ENCODE measurements at places on chromosomes 3 and 15. TPM values are rescaled to one million over a fixed set of nuclear protein-coding genes. Genes with fewer than 3 reads are reported as not detected.
A peak's percentile ranks its signal among the peaks of the same experiment; 100 is the strongest.

GRCh38 chr3:195150181-195151118, 120.5 kb downstream of the XXYLT1 start:
- DNase-seq = no peak
- H3K4me3 ChIP-seq = peak overlapping the region; percentile 31
- no peaks in the 10 kb centered on the region for H3K36me3 ChIP-seq
- no peaks in the 10 kb centered on the region for H3K4me1 ChIP-seq

- H3K36me3 ChIP-seq = no peaks in the 10 kb centered on the region
- no peaks in the 10 kb centered on the region for H3K27me3 ChIP-seq
- no peak for DNase-seq
- no peak overlapping the region for H3K4me3 ChIP-seq
Measured at GRCh38 chr3:183210341-183210740, 42.7 kb upstream of the B3GNT5 start.

The PP2D1 gene
- not detected for total RNA-seq

The SH3GL3 gene
- not detected for total RNA-seq

The PRR20G gene
- not detected for total RNA-seq

All from pancreas (tissue), 10 donors.